NCI-H524 treated with DMSO at 0.1 percent for 48 hours (cell line): ENCODE measurements at places on chromosomes 12 and 14.

DNA sequence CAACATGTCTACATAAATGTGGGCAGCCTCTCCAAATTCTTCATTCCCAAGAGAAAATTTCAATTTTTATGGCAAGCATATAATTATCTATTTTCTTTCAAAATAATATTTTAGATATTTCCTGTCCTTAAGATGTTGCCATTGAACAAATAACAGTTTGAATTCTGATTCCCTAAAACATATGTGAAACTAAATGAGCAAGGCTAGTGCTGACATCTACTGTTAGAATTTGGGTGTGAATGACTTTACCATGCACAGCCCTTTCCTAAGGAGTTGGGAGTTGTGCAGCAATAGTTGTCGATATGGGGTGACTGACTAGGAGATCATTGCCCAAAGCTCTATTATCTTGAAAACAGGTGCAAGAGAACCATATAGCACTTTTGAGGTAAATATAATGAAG is 108.2 kb upstream of the SLC38A4 start:
- no peak for DNase-seq

GRCh38 chr14:75223664-75224154 is 47.3 kb upstream of the TMED10 start:
- DNase-seq: no peak

DNA sequence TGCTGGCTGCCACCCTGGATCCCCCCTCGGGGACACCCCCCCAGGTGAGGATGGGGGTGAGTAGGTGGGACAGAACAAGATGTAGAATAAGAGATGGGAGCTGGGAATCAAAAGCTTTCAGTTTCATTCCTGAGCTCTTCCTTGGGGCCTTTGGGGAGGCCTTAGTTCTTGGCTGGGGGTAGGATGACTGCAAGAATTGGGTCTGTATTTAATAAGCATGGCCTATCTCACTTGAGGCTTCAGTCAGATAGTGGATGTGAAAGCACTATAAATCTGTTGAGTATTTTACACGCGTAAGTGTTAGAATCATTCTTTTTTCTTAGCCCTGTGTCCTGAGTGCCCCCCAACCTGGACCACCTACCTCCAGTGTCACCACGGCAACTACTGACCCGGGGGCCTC is 4.6 kb downstream of the MBD6 start:
- DNase-seq: no peak

DNA sequence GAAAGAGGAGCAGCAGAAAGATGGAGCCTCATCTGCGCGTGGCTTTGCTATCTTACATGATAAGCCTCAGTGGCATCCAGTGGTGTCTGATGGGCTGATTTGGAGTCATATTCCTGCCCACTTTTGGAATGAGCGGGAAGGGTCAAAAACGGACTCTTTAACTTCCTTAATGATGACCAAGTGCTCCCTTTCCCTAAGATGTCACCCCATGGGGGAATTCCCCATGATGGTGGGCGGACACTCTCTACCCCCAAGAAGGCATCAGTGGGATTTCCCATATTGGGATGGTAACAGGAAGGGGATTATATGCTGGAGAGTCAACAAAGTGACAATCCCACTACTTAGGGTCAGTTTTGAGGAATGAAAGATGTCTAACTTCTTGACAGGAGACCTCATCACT is 110.9 kb downstream of the GPATCH2L start:
- DNase-seq: no peak

DNA sequence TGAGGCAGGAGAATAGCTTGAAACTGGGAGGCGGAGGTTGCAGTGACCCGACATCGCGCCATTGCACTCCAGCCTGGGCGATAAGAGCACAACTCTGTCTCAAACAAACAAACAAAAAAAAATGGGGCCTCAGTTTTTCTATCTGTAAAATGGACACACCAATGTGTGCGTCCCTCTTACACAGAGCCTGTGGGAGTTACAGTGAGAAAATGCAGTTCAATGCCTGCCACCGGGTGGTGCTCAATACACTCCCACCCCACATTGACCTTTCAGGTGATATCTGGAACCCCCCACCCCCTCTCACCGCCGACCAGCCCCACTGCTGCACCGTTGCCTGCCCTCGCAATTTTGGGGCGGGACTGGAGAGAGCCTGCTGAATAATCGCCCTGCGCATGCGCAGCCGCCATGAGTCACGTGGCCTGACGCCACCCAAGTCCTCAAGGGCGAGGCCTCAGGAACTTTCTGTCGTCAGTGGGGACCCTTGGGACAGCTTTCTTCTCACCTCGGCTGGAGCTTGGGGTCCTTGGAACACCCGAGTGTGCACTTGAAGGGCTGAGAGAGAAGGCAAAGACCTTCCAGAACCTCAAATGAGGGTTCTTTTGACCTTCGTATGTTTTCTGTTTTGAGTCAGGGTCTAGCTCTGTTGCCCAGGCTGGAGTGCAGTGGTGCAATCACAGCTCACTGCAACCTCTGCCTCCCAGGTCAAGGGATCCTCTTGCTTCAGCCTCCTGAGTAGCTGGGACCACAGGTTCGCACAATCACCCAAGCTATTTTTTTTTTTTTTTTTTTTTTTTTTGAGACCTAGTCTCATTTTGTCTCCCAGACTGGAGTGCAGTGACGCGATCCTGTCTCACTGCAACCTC is 14.6 kb upstream of the CABP1 start:
- DNase-seq: no peak

- no peak for DNase-seq
These were observed 8.9 kb downstream of the RSRC2 start for GRCh38 chr12:122517877-122518276.

DNA sequence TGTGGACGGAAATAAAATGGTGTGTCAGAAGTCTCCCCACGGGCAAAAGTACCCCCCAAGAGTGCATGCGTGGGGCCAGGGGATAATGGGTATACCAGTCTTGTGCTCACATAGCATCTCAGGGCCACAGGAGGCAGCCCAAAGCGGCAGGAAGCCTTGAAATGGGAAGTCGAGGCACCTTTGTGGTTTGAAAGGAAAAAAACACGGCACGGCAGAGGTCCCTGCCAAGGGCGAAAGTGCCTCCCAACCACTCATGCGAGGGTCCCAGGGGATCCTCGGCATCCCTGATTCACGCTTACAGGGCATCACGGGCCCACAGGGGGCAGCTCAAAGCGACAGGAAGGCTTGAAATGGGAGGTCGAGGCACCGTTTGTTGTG is 583.2 kb downstream of the ALG10 start:
- no peak for DNase-seq

GRCh38 chr12:24711056-24712008 is 237.6 kb downstream of the BCAT1 start:
- DNase-seq: no peak

- no peak for DNase-seq
These were observed 78.8 kb downstream of the ITPR2 start for GRCh38 chr12:26754148-26754547.

- DNase-seq: no peak
These were observed 73.1 kb upstream of the GPR68 start for GRCh38 chr14:91317381-91318308.

DNA sequence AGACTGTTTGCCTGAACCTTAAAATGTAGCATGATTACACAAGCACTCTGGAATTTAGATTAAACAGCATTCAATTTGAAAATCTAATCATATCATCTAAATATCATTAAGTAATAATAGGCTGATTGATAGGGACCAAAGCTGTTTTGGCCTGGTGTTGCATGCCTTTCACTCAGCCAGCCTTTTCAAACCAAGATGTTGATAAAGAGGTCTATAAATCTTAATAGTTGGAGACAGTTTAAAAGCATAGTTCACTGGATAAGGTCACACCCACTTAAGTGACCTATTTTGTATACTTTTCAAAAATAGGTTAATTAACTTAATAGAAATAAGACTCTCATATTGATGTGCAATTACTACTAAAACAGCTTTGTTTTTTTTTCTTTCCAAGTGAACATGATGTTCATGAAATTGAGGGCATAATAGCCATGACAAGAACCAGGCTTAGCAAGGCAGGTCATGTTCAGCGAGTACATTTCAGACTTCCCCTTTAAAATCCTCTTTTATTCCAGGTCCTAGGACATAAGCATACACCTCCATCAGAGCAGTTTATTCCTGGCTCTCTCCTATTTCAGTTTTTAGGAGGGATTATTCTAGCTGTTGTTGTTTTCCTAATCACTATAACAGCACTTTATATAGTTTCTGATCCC is 349.0 kb downstream of the RAD51B start:
- no peak for DNase-seq

DNA sequence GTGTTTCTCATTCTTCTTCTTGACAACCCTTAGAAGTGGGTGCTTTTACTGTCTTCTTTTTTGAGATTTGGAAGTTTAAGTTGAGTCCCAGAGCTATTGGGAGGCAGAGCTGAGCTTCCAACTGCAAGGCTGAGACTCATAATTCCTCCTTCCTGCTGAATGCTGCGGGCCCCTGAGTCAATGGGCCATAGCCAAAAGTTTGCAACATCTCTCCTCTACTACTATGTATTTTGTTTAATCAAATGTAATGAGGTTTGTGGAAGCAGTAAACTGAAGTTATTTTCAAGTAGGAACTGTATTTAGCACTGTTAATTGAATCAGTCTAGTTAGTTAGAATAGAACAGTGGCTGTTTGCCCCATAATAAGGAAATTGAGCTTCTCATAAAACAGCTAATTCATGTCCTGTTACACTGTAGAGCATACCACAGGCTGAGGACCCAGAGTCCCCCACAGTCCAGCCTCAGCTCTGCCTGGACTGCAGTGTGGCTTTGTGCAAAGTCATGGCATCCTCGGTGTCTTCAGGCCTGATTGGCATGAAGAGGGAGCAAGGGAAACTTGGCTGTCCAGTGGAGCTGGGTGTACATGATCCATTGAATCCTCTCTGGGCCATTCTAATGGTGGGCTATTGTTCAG is 631.7 kb downstream of the VRK1 start:
- no peak for DNase-seq

GRCh38 chr14:90239139-90239538 is 17.2 kb upstream of the PSMC1 start:
- DNase-seq: no peak

DNA sequence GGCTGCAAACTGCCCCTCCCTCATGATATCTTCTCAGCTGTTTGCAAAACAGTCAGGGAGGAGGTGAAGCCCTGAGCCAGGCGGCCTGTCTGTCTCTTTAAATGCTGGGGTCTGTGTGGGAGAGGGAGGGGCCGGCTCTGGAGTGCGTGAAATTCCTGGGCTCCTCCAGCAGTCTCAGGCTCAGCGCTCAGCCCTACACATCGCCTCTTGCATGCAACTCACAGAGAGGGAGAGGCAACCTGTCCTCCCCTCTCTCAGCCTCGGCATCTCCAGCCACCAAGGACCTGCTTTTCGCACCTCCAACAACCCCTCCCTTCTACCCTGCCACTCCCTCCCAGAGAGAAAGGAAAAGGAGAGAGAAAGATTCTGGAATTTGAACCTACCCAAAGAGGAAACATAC is at the start of gene NRXN3:
TSS of gene NRXN3 (plus strand) at position 171 of the 400 bp plus-strand sequence. CDS start 72,721 bp downstream, outside the sequence.
- DNase-seq: no peak

GRCh38 chr14:52315355-52315718 is 1.2 kb downstream of the PTGER2 start:
- no peak for DNase-seq

GRCh38 chr12:130097342-130097741 is 64.9 kb upstream of the FZD10 start:
- DNase-seq: no peak
